ENCODE measurements at places on chromosomes 11 and 22.

- DNase-seq: no peak
These were observed 23.5 kb downstream of the CFAP300 start for GRCh38 chr11:102070766-102071165.

- DNase-seq: no peak
These were observed 98.0 kb upstream of the TBCEL start for GRCh38 chr11:120925944-120926343.

DNA sequence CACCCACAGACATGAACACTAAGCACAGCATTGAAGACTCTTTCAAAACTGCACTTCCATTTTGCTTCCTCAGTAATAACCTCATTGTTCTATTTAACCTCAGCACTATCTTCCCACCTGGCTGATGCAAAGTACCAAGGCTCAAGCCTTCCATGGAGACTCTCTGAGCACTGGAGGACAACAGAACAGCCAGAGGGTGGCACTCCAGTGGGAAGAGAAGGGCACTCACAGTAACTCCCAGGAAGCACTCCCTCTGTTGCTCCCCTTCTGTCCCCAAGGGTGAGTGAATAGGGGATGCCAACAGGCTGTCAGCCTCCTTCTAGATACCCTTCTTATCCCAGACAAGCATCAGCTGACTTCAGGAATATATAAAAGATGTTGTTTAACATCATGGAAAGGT is 3.5 kb downstream of the ME3 start:
- DNase-seq: no peak

DNA sequence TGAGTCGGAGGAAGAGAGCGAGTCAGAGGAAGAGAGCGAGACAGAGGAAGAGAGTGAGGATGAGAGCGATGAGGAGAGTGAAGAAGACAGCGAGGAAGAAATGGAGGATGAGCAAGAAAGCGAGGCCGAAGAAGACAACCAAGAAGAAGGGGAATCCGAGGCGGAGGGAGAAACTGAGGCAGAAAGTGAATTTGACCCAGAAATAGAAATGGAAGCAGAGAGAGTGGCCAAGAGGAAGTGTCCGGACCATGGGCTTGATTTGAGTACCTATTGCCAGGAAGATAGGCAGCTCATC is 780 bp downstream of the TRIM44 start:
- no peak for DNase-seq

DNA sequence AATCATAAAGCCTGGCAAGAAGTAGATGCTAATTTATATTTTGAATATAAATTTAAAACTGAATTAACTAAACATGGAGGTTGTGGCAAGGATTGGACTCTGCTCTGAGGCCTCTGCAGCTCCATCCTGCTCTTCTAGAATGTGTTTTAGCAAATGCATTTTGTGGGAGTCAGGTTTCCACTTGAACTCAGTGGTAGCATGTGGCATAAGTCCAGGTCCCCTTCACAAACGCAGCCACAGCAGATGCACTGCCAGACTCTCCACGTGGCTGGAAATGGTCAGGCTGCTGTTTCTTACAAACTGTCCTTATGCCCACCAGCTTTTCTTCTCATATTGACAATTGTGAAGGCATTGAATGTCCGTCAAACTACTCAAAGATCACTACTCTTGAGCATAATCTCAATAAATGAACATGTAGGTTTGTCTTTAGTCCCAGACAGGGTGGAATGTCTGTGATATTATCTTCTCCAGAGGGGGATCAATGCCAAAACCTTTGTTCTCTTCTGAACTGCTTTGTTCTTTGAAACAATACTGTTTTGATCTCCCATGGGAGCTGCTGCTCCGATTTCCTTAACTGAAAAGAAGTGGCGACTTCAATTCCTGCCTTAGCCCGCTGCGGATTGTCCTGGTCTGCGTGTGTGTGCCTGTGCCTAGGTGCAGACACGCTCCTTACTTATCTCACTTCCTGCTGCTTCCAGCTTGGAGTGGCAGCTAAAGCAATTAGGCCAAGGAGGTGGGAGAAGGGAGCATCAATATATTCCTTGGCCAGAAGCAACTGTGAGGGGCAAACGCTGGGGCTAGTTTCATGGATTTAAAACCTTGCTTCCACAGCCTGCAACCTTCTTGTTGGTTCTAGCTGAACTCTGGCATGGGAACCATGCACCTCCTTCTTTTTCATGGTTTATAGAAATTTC is 24.2 kb downstream of the EIF4G2 start:
- DNase-seq: no peak

DNA sequence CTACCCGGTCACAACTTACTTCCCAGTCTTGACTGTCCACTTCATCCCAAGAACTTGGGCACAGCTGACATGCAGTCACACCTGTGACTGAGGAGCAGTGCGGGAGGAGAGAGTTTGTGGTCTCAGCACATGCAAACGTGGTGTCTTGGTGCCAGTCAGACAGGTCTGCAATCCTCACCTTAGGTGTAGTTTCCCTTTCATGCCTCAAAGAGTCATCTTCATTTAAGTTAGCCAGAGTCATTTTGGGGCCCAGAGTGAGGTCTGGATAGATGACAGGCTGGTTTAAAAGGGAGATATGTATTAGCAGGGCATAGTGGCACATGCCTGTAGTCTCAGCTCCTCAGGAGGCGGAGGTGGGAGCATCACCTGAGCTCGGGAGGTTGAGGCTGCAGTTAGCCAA is 108.5 kb upstream of the SORL1-AS1 start:
- no peak for DNase-seq

GRCh38 chr11:11708256-11708655 is 86.5 kb upstream of the GALNT18 start:
- no peak for DNase-seq

- DNase-seq: no peak
These were observed 32.8 kb upstream of the CTTN start for GRCh38 chr11:70365544-70365927.

DNA sequence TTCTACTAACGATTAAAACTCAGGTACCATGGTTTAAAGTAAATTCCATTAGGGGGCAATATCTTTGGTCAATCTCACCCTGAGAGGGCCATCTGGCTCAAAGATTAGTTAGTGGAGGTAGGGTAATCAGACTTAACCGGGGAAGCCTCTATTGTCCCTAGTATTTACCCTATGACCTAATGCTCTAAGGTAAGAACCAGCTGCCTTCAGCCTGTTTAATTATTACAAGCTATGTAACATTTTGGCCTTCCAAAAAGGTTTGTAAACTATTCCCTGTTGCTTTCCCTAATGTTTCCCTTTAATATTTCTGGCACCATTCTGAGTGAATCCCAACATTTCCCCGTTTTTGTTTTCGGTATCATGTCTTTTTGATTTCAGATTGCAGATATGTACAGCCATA is 15.1 kb upstream of the GLYATL1 start:
- DNase-seq: no peak

GRCh38 chr11:130480186-130480585 is 31.7 kb downstream of the ADAMTS15 start:
- no peak for DNase-seq

DNA sequence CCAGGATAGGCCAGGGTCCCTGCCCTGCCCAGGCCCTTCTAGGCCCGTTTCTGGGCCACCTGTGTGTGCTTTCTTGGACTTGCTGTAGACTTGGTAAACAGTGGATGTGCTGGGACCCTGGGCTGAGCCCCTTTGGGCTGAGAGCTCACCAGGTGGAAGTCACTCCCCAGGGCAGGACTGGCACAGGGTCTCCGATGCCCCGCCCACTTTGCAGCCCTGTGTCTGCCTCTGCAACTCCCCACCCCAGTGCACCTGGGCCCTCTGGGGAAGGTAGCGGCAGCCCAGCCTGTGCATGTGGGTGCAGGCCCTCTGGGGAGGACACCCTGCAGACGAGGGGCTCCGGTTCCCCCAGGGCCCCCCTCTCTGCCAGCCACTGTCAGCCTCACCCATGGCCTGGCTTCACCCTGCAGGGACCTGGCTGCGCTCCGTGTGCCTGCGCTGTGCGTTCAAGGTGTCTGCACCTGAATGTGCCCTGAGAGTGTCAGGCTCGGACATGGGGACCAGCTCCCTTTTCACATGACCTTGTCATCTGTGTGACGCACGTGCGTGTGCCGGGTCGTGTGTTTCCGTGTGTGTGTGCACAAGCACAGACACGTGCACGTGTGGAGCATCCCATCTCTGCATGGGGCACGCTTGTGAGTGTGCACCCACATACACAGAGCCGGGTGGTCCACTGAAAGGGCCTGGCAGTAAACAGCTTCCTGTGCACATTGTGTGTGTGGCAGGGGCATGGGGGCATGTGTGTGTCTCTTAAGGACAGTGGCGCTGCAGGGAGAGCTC is 118.5 kb downstream of the KCNQ1OT1 start:
- DNase-seq: no peak

- DNase-seq: no peak
These were observed 1.1 kb downstream of the SRSF8 start for GRCh38 chr11:95067841-95068219.

- DNase-seq: no peak
These were observed 18.0 kb upstream of the TMEM135 start for GRCh38 chr11:87019613-87020271.

DNA sequence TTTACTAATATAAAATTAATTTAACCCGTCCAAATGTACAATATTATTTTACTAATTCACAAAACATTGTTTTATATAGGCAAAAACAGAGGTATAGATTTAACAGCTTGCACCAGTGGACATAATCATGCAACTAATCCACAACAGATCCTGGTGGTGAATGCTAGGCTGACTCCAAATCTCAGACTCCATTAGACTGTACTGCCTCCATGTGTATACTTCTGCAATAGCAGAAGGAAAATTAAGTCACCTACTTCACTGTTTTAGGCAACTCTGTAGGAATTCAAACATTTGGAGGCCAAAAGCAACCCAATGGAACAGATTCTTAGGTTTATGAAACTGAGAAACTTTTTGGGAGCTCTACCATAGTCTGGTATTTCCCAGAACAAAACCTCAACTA is 30.0 kb upstream of the RAB39A start:
- no peak for DNase-seq

- DNase-seq: no peak
These were observed 3.0 kb downstream of the CXCR5 start for GRCh38 chr11:118886681-118887111.

- peak; percentile 71 for DNase-seq
These were observed 17.0 kb upstream of the IL2RB start for GRCh38 chr22:37166675-37167066.

DNA sequence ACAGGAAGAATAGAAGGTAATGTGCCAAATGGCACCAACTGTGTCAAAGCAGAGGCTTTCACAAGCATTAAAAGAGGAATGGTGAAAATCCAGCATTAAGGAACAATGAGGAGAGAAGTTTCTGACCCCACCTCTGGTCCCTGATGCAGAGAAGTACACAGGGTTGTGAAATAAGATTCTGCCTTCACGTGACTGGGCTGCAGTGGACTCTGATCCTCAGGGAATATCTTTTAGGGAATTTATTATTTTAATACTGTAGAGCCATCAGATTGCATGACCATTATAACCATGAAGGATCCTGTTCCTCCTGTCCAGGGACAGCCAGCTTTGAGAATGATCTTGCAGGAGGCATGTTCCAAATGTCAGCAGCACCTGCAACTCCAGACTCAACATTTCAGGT is 74.4 kb upstream of the FAR1 start:
- DNase-seq: no peak

DNA sequence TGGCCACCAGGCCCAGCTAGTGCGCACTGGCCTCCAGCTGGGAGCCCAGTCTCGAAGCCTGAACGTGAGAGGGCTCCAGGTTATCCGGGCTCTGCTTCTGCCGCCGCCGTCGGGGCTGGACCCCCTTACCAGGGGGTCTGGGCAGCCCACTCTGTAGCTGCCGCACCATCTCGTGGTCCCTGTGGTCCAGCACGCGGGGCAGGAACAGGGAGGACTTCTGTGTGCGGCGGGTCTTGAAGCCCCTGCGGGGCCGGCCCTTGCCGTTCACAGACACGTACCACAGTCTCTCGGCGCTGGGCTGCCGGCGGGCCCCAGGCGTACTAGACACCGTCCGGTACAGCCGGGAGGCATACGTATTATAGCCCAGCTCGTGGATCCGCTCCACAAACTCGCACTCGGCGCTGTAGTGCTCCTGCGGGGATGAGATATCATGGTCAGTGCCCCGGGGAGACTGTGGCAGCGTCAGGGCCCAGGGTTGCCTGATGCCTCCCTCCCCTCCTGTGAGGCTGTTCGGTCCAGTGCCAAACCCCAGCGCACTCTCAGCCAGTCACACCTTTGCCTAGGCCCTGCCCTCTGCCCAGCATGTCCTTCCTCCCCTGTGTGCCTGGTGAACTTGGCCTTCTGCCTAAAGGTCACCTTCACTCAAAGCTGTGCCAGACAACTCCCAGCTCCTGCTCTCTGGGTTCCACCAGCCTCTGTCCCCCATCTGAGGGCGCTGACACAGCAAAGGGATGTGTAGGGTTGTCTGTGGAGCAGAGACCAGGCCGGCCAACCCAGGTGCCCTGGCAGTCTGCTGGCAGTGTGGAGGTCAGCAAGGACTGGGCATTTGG is 8.7 kb downstream of the FGF3 start:
- no peak for DNase-seq

DNA sequence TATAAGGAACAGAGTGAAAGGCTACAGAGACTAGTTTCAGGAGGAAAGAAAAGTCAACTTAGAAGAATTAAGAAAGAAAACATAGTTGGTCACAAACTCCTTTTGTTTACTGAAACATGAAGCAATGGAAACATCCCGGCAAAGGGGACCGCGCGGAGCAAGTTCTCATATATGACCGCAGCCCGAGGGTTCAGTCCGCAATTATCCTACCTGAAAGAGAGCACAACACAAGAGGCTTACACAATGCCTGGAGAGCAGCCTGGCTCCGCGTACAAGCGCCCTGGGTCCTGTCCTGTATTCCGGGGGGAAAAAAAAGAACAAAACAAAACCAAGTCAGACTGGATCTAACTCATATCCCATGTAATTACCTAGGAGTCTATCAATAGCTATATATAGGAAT is 12.3 kb downstream of the RBM4B start:
- no peak for DNase-seq

GRCh38 chr22:24379536-24379935 is 47.9 kb upstream of the ADORA2A start:
- no peak for DNase-seq

- DNase-seq: no peak
These were observed 362.7 kb upstream of the CCDC90B start for GRCh38 chr11:83648610-83649527.

- no peak for DNase-seq
These were observed 321.3 kb downstream of the TTC28 start for GRCh38 chr22:28358312-28358711.

DNA sequence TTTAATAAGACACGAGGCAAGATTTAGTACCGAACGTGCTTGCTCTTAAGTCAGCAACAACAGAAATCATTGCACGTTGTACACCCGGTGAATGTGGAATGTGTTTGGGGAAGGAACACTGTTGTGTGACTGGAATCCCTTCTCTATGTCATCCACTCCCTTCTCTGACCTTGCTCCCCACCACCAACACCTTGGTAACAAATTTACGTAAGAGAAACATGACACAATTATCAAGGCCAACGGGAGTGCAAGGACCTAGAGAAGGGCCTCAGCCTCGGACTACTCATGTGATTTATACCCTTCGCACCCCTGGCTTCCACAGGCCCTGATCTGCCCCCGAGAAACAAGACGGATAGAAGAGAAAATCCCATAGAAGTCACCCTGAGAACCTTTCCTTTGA is 236.2 kb downstream of the LARGE1 start:
- DNase-seq: no peak

DNA sequence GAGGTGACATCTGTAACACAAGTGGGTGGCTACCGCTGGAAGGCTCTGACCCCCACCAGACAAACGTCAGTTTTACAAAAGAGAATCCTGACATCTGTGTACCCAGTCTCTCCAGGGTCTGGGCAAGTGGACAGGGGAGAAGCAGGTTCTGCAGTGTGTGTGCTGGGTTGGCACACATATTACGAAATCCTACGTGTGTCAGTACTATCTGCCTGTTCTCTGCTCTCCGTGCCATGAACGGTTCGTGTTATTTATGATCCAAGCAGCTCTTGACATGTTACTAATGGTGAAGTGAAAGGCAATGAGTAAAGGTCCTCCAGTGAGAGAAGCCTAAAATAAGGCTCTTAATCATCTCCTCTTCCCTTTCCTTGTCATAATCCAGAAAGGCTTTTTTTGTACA is 201.5 kb upstream of the MTMR2 start:
- no peak for DNase-seq
